Left lobe of liver (tissue), 2 donors: ENCODE measurements at places on chromosomes 16 and 17. TPM values are rescaled to one million over a fixed set of nuclear protein-coding genes. Genes with fewer than 3 reads are reported as not detected.

- no peak for DNase-seq
These were observed 168.2 kb upstream of the TNRC6C start for GRCh38 chr17:77790143-77790829.

DNA sequence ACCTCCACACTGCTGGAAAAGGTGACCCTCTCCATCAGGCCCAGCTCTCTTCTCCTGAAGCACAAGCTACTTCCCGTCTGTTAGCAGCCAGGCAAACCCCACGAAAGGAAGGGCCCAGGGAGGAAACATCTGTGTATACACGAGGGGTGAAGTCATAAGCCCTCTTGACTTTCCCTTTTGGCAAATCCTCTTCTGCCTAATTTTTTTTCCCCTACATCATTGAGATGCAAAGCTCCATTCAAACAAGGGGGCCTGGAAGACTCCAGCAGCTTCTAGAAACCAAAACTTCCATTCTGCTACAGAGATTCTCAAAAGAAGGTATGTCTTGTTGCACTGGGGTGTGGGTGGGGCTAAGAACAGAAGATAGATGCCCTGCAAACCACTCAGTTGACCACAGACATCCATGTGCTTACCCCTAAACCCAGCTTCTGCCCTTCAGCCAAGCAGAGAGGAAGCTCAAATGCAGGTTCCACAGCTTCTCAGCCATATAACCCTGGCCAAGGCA, 145.6 kb upstream of the RCVRN start:
- DNase-seq, result no peak

GRCh38 chr16:22375117-22375962, 921 bp upstream of the CDR2 start:
- DNase-seq, result no peak

GRCh38 chr16:77450790-77451487, 16.1 kb upstream of the ADAMTS18 start:
- DNase-seq, result no peak

DNA sequence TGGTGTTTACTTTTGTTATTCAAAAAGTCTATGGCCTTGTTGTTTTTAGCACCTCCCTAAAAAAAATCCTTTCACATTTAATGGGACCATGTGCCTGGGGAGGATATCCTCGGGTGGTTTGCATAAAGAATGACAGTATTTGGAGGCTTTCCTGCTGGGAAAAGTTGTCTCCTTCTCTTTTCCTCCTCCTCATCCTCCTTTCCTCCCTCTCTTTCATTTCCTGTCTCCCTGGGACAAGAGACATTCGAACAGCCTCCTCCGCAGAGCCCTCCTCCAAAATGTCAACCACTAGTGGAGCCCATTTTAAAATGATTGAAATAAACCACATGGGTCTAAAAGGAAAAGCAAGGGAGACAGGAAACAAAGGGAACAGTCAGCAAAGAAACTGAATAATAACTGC, 67.4 kb downstream of the MYH13 start:
- DNase-seq, result no peak

DNA sequence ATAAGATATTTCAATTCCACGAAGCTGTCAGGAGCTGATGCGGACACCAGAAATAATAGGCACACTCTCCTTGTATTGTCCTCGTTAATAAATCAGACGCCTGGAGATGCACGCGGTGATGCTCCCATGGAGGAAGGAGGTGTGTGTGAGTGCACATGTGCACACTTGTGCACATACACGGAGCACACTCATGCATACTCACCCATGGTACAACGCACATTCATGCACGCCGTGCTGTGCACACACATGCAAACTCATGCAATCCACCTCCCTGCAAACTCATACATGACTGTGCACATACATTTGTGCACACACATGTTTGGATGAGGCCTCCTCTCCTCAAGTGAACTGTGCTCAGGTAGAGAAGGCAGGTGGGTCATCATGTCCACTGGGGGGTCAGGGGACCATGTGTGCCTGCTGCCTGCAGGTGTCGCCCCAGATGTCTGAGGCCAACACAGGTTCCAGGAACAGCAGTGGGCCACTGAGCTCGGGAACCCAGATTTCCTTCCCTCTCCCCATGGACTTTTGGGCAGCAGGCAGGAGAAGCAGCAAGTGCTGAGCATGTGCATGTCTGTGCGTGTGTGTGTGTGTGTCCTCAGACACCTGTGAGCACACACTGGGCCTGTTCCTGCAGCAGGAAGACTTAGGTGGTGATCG, 165.3 kb downstream of the SDK2 start:
- no peak for DNase-seq

GRCh38 chr17:60472449-60472848, 50.2 kb downstream of the CHCT1 start:
- DNase-seq, result no peak

The CDH13 gene
- 0.18 TPM for total RNA-seq

The PPL gene
- total RNA-seq, result 26.4 TPM

The MOSMO gene
- total RNA-seq, result 7.2 TPM

The HOXB8 gene
- 0.15 TPM for total RNA-seq

The ALOXE3 gene
- not detected for total RNA-seq

The CTRB1 gene
- total RNA-seq, result 9.7 TPM

The HS3ST3A1 gene
- 7.6 TPM for total RNA-seq

The OR1F1 gene
- total RNA-seq, result not detected

The KRTAP4-1 gene
- total RNA-seq, result not detected
